ENCODE measurements at places on chromosomes 2 and 18.

GRCh38 chr2:207768866-207769596, 675 bp downstream of the FZD5 start:
- DNase-seq: peak; percentile 57

GRCh38 chr2:144430722-144431391, 89.1 kb downstream of the ZEB2 start:
- peak; percentile 75 for DNase-seq

GRCh38 chr2:217294211-217294610, 434.3 kb upstream of the TNP1 start:
- DNase-seq: no peak

- DNase-seq: no peak
Measured at GRCh38 chr2:12728221-12728777, 11.6 kb downstream of the TRIB2 start.

GRCh38 chr2:223007531-223007930, 44.5 kb upstream of the KCNE4 start:
- DNase-seq: no peak

DNA sequence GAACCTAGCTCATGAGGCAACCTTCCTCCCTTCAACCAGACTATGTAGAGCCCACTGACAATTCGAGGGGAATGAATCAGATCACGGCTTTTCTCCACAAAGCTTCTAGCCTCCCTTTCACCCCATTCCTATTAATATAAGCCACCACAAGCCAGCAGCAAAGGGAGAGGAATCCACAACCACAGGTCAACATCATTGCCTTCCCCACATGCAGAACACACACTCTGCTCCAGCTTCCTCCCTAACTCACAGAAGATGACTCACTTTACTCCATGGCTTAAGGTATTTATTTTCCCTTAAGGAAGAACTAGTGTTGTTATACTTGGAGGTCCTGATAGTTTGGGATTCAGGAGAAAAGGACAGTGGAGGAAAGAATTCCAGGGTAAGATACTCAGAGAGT, 272.2 kb downstream of the C1D start:
- DNase-seq: no peak

DNA sequence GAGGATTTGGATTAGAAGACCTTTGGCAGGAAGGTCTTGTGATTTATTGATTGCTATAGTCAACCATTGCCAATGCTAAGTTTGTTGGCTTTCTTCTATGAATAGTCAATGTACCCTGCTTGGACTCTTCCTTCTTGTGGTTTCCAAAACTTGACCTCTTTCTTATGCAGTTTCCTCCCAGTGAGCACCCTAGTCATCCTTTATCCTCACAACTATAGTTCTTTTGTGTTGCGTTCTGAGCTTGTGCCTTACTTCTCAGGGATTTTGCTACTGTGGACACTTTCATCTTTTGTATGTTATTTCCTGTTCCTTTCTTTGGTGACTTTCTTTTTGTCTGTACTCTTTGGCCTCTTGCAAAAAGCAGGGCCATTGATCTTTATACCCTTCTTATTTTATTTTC, 168.2 kb downstream of the LRRTM1 start:
- DNase-seq: no peak

- DNase-seq: no peak
Measured at GRCh38 chr18:13379930-13380690, 161.6 kb downstream of the LDLRAD4 start.

GRCh38 chr2:130890941-130891669, 54.4 kb downstream of the ARHGEF4 start:
- DNase-seq: no peak

- no peak for DNase-seq
Measured at GRCh38 chr2:63735263-63735662, 106.4 kb upstream of the UGP2 start.

GRCh38 chr2:36277881-36278523, 77.6 kb upstream of the CRIM1 start:
- no peak for DNase-seq

DNA sequence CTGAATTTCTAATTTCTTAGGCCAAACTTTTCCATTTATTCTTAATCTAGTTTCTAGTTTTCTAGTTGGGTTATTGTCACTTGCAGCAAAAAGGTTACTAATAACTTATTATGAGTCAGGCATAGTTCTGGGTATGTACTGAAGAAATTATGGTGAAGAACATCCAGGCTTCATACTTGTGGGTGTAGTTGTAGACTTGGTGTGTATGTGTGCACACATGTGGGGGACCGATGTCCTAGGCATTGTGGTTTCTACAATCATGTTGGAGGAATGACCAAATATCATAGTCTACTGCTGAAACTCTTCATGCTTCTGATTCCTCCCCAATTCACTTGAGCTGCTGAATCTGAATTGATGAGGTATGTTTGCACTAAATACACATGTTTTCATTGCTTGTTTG, 141.2 kb downstream of the PMAIP1 start:
- DNase-seq: no peak

DNA sequence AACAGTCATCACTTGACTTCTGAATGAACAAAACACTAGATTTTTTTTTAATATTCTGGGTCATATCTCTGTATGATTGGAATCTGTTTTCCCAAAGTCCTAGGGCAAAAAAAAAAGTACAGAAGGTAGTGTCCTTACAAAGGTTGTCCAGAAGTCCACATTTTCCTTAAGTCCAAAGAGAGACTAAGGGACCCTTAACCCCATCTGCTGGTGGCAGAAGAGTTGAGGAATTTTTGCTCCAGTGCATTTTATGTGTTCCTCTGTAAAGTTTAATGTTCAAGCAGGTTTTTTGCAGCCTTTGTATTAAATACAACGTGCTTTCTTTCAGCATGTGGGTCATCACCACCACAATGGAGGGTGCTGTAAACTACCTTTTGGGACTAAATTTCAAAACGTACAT, 215.9 kb downstream of the SP3 start:
- no peak for DNase-seq

DNA sequence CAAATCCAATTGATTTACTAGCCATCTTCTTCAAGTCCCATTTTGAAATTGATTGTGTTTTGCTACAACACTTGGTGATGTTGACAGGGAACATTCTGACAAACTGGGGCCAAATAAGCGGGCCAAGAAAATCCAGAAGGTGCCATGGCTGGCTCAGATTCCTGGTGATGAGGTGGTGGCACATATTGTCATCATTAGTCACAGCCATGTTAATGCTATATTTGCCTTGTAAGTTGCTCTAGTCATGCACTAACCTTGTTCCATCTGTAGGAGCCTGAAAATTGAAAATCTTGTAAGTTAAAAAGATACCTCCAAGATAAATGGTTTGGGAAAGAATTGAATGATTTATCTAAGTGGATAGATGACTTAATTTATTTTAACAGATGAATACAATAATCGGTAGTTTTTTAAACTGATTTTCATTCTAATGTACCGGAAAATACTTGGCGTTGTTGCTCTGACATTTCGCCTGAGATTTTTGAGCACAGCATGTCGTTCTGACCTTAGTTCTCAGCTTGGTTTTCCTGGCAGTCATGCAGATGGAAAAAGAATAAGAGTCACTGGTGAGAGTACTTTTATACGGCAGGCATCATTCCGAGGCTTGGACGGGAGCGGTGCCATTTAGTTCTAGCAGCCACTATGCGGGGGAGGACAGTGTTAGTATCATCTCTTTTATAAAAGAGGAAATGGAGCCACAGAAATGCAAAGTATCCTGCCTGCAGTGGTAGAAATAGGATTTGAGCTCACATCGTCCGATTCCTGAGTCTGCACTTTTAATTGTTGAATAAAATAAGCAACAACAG, 133.9 kb downstream of the ZNF532 start:
- DNase-seq: no peak

DNA sequence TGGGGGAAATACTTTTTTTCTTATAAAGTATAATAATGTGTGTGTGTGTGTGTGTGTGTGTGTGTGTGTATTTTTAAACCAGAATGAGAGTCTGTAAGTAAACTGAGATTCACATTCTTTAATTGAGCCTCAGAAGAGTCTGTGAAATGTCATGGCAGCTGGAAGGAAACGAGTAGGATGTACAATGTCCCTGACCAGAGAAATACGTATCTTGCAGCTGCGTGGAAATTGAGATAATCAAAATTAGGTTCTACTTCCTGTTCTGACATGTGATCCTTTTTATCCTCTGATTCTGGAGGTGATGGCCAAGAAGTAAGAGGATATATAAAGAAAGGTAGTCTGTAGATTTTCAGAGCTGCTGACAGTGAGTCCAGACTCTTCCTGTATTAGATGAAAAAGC, 50.0 kb downstream of the SH3RF3 start:
- no peak for DNase-seq

DNA sequence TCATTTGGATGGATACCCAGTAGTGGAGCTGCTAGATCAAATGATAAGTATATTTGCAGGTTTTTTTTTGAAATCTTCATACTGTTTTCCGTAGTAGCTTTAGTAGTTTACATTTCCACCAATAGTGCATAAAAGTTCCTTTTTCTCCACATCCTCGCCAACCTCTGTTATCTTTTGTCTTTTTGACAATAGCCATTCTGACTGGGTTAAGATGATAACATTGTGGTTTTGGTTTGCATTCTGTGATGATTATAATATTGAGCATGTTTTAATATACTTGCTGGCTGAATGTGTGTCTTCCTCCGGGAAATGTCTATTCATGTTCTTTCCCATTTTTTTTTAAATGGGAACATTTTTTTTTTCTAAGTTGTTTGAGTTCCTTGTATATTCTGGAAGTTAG, 260.0 kb downstream of the GULP1 start:
- no peak for DNase-seq

- peak; percentile 43 for DNase-seq
Measured at GRCh38 chr2:98937906-98938305, 1.9 kb upstream of the CRACDL start.

- DNase-seq: no peak
Measured at GRCh38 chr2:19882286-19882685, 19.5 kb downstream of the TTC32 start.

DNA sequence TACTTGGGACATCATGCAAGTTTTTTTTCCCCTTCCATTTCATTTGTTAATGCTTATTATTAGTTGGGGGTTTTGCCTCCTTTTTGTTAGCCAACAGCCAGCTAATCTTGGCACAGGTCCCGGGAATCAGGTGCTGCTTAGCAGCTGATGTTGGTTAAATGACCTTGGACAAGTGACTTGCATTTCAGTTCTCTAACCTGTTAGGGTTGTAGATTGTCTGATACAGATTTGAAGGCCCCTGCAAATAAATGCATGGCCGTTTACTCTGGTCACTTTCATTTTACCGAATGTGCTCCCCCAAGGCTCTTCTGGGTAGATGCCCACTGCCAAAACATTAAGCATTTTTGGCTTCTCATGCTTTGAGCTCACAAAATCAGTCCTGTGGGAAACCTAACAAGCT, 120.9 kb downstream of the SPTBN1 start:
- DNase-seq: peak; percentile 62

- DNase-seq: peak; percentile 68
Measured at GRCh38 chr2:191189112-191189635, 38.4 kb upstream of the STAT4 start.

- DNase-seq: peak; percentile 68
Measured at GRCh38 chr2:237289139-237289538, 124.8 kb downstream of the COL6A3 start.

GRCh38 chr18:48776641-48777025, 174.1 kb downstream of the SMAD7 start:
- DNase-seq: no peak

GRCh38 chr2:109187711-109188495, 58.9 kb downstream of the SH3RF3 start:
- DNase-seq: no peak

DNA sequence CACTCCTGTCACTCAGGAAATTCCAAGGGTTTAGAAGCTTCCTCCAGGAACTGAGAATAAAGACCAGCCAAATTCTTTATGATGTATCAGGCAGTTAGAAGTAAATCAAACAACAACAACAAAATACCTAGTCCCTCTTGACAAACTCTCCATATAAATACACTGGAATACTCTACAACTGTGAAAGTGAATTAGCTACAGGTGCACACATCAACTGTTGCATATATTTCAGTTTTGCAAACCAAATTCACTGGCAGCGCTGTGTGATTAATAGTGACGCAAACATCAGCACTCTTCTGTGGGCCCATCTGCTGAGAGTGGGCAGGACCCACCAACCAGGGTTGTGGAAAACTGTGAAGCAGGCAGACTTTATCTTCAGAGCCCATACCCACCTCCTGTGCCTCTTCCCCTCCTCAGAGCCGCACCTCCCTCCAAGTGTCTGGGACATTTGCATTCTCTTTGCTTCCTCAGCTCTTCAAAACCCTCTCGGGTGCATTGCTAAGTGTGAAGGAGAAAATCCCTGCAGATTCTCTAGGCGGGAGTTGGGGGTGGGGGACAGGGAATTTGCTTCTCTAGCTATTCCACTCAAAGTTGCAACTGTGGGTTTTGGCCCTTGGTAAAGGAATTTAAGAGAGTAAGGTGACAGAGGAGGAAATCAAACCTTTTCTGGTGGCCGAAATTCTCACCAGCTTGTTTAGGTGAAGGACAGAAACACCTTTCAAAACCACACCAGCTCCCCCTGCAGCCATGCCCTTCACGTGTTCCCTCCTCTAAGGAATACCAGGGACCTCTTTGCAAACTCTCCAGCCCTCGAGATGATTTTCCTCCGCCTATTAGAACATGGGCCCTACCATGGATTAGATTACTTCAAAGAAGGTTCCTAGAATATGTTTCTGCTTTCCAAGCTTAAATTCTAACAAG, 119.3 kb downstream of the MRO start:
- no peak for DNase-seq

DNA sequence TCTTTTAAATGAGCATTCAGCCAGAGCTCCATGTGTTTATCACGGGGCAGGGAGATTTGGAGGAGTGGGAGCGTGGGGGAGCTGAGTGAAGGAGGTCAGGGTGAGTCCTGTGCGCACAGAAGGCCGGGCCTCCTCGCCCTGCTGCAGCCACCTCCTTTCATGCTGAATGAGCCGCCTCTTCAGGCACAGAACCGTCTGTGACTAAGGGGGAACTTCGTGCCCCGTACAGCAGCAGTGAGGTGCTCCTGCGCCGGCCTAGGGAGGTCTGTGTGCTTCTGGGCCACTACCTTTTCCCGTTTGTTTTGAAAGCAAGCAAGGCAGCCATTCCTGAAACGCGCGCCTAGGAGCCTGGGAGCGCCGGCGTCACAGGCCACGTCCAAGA, 27.1 kb upstream of the ZNF516 start:
- no peak for DNase-seq

GRCh38 chr2:188811522-188811921, 162.7 kb upstream of the COL3A1 start:
- no peak for DNase-seq

- DNase-seq: peak; percentile 6
Measured at GRCh38 chr18:34867520-34867919, 157.4 kb downstream of the DTNA start.

All from DMS79 treated with DMSO at 0.1 percent for 48 hours (cell line).